ENCODE measurements at places on chromosomes 4 and X.

- DNase-seq, result no peak
Observed at GRCh38 chr4:55993994-55994663, 45.4 kb downstream of the CEP135 start.

DNA sequence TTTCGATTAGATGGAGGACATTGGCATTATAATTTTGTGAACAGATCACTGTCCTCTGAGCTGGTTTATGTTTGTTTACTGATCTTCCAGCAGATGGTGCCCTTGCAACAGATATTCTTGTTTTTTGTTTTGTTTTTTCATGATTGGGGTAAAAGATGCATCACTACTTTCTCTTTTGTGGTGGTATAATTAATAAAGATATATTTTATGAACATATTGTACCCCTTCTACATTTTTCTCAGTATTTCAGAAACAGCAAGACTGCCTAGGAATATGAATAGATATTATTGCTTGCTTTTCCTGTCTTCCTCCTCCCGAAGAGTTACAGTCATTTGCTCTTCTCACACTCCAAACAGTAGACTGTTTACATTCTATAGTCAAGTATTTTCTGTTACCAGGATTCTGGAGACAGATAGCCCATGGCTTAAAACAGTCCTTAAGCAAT, 905.2 kb downstream of the TRAM1L1 start:
- peak; percentile 5 for DNase-seq

DNA sequence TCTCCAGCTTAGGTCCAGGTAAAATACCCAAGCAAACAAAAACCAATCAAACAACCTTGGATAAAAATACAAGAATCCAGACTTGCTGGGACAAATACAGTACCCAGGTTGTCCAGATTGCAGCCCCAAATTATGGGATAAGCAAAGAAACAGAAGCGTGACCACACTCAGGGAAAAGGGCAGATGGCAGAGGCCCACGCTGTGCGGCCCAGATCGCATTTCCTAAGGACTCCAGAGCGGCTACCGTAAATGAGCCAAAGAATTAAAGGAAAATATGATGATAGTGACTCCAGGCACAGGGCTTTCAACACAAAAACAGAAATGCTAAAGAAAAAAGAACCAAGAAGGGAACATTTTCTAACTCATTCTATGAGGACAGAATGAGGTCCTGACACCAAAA, 50.3 kb downstream of the FGFRL1 start:
- no peak for DNase-seq

DNA sequence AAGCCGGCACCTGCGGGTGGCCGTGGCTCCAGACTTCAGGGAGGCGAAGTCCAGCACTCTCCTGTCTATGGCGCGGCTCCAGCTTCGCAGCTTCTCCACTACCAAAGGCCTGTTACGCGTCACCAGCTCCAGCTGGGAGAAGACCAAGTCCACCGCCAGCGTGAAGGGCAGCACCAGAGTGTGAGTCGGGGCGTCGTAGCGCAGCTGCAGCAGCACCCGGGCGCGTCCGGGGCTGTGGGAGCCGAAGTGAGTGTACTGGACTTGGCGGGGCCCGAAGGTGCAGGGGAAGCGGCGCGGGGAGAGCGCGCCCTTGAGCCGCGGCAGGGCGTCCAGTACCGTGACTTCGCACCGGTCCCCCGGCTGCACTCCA, 444 bp downstream of the FREM3 start:
- peak; percentile 73 for DNase-seq

DNA sequence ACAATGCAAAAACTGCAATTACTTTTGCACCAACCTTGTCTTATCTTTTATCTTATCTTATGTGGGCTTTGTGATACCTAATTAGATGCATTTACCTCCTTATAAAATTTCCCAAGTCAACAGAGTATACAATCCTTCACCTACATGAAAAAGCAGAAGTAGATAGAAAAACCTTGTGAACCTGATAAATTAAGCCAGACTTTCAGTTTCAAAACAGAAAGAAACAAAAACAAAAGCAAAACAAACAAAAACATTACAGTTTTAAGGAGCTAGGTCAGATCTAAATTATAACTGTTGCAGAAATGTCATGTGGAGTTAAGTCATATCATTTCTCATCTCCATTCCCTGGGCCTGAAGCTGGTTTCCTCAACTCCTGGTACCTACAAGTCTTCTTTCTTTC, 24.9 kb upstream of the CXXC4 start:
- DNase-seq, result no peak

- peak; percentile 70 for DNase-seq
Observed at GRCh38 chrX:23742174-23742696, 841 bp downstream of the ACOT9 start.

- DNase-seq, result no peak
Observed at GRCh38 chr4:19021617-19022016, 1000.1 kb upstream of the LCORL start.

DNA sequence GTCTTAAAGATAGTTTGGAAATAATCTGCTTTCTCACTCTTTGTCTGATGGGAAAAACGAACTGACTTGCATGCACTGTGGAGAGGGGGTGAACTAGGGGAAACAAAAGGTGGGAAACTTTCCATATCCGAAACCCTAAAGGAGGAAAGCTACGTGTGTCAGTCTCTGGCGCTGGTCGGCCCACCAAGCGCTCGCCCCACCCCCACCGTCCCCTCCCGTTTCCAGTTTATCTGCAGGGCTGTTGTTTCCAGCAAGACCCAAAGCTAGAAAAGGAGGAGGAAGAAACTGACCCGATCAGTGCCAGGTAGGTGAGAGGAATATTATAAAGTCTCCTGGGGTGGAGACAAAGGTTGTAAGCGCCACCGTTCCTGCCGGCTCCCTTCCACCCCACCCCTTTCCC, 552 bp downstream of the TCEAL9 start:
- peak; percentile 19 for DNase-seq

GRCh38 chr4:138870737-138871554, 144.6 kb upstream of the NOCT start:
- DNase-seq, result peak; percentile 73

DNA sequence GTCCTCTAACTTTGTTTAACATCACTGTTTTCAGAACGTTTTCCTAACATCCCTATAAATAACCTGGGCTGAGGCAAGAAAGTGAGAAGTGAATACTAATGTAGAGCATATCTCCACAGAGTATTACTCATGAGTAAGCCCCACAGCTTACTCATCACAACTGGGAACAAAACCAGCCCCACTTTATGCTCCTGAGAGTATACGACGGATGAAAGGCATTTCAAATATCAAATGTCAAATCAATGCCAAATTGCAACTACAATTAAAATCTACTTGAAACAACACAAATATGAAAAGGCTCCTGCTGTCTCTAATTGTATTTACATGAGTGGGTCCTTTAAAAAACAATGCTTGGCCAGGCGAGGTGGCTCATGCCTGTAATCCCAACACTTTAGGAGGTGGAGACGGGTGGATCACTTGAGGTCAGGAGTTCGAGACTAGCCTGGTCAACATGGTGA, 41.2 kb downstream of the SH3RF1 start:
- DNase-seq, result peak; percentile 86

- no peak for DNase-seq
Observed at GRCh38 chr4:119244344-119244743, 31.8 kb downstream of the USP53 start.

- DNase-seq, result peak; percentile 85
Observed at GRCh38 chr4:185039508-185040273, 21.4 kb downstream of the HELT start.

DNA sequence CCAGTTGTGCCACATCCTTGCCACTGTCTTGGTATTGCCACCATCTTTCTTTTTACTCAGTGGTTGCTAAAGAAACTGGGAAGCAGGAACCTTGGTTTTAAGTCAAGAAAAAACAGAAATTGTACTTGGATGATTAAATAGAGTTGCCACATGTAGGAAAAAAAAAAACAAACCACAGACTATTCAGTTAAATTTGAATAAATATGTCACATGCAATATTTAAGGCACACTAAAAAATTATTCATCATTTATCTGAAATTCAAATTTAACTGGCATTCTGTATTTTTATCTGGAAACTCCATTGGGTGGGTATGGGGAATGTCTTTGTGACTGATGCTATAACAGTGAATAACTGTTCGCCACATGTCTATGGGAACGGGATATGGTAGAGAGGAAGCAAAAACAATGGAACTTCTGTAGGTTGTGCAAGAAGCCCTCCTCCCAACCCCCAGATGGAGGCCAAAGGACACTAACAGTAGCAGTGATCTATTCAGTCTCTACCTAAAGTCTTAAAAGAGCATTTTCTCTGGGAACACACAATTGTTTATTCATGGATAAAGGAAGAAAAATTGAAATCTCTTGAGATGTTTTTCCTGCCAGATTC, 57.0 kb upstream of the PLAC8 start:
- no peak for DNase-seq

- DNase-seq, result no peak
Observed at GRCh38 chr4:39825741-39826231, 127.8 kb downstream of the UBE2K start.

DNA sequence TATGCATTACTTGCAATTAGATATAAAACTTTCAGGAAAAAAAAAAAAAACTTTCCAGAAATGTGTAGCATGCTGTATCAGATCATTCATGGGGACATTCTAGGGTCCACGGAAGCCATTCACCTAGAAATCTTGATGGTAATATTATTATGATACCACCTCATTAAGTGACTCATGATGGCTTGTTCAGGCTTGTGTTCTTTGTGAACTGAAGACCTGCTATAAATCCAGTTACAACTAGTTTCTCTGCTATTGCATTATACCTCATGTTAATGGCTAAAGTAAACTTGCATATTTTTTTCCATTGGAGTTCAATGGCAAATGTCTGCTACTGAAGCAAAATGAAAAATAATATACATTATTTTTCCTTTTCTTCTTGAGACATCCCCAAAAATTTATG, 35.3 kb upstream of the PTPN13 start:
- DNase-seq, result no peak

GRCh38 chr4:147425019-147425418, 55.9 kb upstream of the EDNRA start:
- no peak for DNase-seq

- no peak for DNase-seq
Observed at GRCh38 chrX:41542536-41542935, 95.4 kb downstream of the NYX start.

GRCh38 chr4:14824189-14824588, 178.1 kb upstream of the CPEB2 start:
- no peak for DNase-seq

GRCh38 chr4:99614491-99614890, 39.9 kb downstream of the MTTP start:
- no peak for DNase-seq

DNA sequence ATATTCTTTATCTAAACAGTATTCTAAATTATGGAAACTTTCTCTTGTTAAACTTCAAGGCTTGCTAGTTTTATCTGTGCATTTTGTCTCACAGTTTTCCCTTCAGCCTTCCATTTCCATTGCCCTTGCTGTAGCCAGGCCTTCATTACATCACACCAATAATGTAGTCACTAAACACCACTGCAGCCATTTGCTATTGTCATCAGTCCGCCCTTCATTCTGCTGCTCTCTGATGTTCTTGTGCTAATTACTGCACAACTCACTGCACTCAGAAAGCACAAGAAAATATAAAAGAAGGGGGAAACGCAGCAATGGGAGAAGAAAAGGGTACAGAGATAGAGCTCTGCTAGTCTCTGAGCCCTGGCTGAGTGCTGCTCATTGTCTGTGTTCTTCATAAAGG, 239.6 kb upstream of the FSTL5 start:
- DNase-seq, result no peak

GRCh38 chr4:20447103-20447502, 195.4 kb downstream of the SLIT2 start:
- no peak for DNase-seq

DNA sequence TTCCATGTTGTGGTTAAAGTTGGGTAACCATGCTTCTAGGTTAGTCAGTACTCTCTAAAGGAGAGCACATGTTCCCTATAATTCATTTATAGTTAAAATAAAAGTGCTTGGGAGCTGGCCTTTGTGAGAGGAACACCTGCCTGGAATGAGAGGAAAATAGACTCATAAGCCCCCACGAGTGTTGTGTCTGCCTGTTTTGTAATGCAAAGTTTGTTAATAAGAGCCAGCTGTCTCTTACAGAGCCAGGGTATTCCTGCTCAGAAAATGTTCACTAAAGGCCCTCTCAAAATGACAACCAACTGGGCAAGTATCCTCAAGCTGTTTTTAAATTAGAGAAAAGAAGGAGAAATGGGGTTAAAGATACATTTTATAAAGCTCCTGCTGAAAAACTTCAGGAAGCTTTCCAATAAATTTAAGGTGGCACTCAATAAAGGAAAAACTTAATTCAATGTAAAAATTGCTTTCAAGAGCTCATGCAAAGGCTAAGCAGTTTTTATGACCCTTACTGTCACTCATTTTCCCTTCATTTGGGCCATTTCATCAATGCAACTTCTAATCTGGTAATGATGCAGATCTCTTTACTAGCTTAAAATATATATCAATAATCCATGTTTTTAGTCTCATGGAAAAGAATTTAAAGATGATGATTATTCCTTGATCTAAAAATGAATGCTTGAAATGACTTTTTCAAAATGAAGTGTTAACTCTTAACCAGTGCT, 793.6 kb downstream of the STPG2 start:
- DNase-seq, result no peak

DNA sequence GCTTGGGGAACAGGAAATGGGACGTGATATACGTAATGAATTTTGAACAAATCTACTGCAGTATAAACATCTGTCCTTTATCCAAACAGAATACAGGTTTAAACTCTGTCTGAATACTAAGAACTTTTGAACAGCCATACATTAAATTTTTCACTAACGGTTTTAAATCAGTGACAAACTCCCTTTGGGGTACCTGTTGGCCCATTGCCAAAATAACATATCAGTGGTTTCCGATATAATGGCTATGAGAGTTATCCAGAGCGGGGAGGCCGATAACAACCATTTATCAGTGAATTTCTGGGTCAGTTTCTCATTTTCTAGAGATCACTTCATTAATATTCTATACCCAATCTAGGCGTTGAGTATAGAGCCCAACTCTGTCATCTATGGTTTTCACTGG, 5.2 kb downstream of the SPIN2A start:
- no peak for DNase-seq

DNA sequence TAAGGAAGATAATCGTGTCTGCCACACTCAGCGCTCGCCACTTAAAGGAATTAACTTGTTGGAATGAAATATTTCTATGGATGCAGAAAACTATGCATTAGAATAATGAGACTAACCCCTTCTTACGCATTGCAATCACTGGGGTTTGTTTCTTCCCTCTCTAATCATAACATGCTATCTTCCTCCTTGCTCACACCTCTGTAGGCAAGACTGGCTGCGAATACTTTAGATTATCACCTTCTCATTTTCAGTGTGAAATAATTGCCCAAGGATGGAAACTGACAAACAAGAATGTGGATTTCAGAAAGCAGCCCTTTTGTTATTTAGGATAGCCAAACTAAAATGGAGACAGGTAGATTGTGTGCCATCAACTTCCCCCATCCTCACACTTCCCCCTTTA, 349.4 kb downstream of the MID1IP1 start:
- DNase-seq, result no peak

DNA sequence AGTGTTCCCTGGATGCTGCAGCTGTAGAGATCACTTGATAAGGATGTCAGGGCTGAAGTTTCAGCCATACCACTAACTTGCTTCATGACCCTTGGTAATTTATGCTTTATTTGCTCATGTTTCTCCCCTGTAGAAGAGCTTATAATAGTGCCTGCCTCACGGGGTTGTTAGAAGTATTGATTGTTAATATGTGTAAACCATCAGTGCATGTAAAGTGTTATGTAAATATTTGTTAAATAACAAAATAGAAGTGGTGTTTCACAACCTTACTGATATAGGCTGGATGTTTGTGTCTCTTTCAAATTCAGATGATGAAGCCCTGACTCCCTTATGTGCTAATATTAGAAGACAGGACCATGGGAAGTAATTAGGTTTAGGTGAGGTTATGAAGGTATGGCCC, 1.5 kb upstream of the CXCL2 start:
- no peak for DNase-seq

GRCh38 chrX:114152130-114152529, 431.8 kb upstream of the HTR2C start:
- peak; percentile 2 for DNase-seq
